ENCODE measurements at places on chromosomes 4 and X.

- peak; percentile 63 for DNase-seq
Measured at GRCh38 chrX:75156531-75156945, 455 bp upstream of the ABCB7 start.

- DNase-seq, result no peak
Measured at GRCh38 chr4:107246761-107247160, 210.6 kb upstream of the DKK2 start.

- DNase-seq, result no peak
Measured at GRCh38 chr4:166277401-166277800, 404.4 kb downstream of the TLL1 start.

- DNase-seq, result peak; percentile 27
Measured at GRCh38 chr4:181478656-181479055, 764.5 kb upstream of the TENM3 start.

- no peak for DNase-seq
Measured at GRCh38 chr4:60945641-60946040, 254.5 kb upstream of the ADGRL3 start.

DNA sequence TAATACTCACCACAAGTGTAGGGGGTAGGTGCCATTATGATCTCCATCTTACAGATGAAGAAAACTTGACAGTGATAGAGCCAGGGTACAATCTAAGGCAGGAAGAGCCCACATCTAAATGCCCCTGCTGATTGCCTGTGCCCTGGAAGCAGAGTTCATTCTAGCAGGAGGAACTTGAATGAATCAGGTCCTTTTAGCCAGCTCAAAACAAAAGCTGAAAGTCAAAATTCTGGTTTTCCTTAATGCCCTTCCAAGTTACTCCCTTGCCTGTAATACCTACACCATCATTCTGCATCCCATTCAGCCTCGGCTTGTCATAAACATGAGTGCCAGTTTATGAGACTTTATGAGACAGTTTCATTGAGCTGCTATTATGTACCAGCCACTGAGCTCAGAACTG, 89.6 kb downstream of the SCD5 start:
- DNase-seq, result no peak

DNA sequence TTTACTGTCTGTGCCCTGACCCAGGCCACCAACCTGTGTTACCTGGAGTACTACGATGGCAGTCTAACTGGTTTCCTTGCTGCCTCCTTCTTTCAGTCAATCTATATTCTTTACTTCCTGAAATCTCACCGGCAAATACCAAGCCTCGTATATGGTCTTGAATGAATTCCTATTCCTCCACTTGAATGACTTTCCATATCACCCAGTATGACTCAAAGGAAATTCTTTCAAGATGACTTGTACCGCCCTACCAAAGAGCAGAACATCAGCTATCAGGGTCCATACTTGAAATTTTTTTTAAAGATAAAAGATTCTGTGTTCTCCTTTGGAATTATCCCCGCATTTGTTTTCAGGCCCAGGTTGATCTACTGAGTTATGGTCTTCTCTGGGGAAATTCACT, 378.0 kb downstream of the AFF2 start:
- no peak for DNase-seq

- no peak for DNase-seq
Measured at GRCh38 chr4:30617836-30618235, 102.3 kb upstream of the PCDH7 start.

DNA sequence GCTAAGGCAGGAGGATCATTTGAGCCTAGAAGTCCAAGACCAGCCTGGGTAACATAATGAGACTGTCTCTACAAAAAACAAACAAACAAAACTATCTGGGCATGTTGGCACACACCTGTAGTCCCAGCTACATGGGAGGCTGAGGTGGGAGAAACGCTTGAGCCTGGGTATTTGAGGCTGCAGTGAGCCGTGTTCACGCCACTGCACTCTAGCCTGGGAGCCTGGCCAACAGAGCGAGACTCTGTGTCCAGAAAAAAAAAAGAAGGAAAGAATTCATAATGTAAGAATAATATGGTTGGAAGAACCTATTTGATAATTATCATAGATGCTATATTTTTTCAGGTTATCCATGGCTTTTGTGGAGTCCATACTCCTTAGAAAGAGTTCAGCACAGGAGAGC, 26.0 kb upstream of the DCHS2 start:
- no peak for DNase-seq

- no peak for DNase-seq
Measured at GRCh38 chrX:124820738-124821137, 474.4 kb downstream of the SH2D1A start.

DNA sequence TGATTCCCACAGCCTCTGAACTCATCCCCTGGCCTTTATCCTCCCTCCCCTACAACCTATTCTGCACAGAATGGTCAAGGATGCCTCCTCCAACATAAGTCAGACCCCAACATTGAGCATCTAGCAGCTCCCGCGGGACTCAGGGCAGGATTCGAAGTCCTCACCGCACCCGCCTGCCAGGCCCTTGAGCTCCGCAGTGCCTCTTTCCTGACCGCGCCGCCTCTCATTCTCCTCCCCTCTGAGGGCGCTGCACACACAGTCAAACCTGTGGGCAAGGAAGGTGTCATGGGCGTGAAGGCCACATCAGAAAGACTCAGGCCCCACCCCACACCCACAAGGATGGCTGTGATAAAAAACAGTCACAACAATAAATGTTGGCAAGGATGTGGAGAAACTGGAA, 84.1 kb downstream of the CPZ start:
- DNase-seq, result no peak

DNA sequence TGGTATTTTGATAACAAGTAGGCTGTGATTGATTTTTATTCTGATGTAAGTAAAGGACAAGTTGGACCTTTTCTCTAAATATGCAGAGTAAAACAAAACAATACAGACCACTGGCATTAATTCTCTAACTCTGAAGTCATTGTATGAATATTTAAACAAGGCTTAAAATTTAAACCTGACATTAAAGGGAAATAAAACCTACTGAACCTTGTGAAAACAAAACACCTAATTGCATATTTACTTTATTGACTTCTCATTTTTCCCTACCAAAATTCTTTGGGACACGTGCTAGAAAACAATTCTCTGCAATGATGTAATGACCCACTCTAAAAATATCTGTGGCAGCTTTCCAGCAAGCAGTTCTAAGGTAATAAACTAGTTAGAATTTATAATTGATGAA, 369.7 kb upstream of the TRAM1L1 start:
- DNase-seq, result no peak

- DNase-seq, result no peak
Measured at GRCh38 chr4:102543030-102543928, 42.1 kb downstream of the NFKB1 start.

DNA sequence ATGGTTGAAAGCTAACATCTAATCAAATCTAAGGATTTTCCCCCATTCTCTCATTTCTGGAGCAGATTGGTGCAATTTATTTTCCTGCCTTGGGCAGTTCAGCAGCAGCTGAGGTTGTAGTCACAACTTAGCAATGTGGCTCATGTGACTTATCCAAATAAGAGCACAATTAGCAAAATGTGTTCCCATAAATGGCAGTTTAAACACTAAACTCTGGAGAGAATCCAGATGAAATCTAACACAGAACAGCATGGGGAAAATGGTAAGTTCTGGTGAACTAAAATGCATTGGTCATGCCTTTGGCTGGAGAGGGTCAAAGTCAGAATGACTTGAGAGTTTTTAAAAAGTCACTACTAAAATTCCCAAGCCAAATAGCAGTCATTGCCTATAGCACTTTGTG, 422.6 kb upstream of the DIPK2B start:
- no peak for DNase-seq

- no peak for DNase-seq
Measured at GRCh38 chr4:105417624-105418023, 56.2 kb downstream of the PPA2 start.

- DNase-seq, result no peak
Measured at GRCh38 chrX:143580266-143580665, 55.6 kb downstream of the SLITRK4 start.

GRCh38 chr4:179325181-179325580, 1882.9 kb upstream of the AGA start:
- DNase-seq, result no peak

DNA sequence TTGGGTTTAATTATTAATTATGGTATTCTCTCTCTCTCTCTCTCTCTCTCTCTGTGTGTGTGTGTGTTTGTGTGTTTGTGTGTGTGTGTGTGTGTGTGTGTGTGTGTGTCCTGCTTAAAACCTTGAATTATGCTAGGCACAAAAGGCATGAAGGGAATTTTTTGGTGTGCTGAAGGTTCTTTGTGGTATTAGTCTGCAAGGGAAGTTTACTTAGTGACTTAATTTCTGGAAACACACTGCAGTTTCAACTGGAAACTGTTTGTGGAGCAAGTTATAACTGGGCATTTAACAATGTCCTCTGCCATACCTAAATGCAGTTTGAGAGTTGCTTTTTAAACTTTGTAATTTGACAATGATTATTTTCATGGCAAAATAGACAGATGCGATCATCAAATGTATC, 111.7 kb downstream of the FRMPD4 start:
- DNase-seq, result no peak

DNA sequence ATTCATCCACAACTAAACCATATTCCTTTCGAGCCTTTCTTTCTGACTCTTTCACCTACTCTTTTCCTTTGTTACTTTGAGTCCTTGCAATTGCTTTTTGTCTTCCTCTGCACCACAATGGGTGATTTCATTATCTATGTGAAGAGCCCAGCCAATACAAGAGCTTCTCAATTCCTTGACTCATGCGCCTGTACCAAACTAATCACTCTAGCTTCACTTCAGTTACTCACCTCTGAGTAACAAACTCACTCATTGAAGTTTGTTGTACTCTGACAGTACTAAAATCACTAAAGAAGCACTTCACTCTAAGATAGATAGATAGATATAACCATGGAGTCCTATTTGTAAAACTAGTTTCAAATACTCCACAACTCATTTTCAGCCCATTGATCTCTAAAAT, 191.7 kb upstream of the EPHA5 start:
- DNase-seq, result no peak

- DNase-seq, result no peak
Measured at GRCh38 chr4:2257361-2258081, 4.4 kb downstream of the MXD4 start.

DNA sequence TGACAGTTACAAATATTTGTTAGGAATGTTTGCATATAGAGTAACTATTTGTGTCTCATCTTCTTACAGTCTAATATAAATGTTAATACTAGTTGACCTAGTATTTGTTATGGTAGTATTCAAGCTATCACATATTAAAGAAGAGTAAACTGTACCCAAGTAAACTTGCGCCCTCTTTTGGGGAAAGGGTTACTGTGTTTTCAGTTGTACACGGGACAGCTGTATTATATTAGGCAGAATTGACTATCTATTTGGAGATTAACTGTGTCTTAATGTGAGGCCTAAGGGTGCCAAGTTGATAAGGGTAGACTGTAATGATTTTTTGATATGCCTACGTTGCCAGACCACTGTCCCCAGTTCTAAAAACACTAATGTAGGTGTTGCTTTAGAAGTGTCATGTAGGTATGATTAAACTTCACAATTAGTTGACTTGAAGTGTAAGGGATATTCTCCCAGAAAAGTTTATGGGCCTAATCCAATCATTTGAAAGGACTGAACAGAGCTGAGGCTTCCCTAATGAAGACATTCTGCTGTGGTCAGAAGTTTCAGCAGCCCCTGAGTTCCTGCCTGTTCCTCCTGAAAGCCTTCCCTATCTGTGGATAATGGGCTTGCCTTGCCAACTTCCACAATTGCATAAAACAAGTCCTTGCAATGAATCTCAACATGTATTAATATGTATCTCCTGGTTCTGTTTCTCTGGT, 172.8 kb upstream of the CXCL13 start:
- no peak for DNase-seq

DNA sequence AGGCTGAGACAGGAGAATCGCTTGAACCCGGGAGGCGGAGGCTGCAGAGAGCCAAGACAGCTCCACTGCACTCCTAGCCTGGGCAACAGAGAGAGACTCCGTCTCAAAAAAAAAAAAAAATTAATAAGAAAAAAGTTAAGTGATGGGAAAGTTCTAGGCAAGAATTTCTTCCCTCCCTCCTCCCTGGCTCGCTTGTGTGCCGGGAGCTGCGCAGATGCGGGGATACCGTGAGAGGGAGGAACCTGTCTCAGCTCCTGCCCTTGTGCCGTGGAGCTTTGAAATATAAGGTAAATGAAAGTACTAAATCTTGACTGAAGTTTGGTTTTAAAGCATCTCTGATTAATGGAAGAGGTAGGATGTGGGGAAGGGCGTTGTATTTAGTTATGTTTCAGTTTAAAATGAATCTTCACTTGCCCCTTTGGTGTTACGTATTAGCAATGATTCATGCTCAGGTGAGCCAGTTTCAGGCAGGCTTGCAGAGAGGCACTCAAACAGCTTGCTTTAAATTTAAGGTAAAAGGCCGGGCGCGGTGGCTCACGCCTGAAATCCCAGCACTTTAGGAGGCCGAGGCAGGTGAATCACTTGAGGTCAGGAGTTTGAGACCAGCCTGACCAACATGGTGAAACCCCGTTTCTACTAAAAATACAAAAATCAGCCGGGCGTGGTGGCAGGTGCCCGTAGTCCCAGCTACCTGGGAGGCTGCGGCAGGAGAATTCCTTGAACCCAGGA, 1.4 kb upstream of the UFSP2 start:
- DNase-seq, result no peak

- no peak for DNase-seq
Measured at GRCh38 chrX:70386235-70386634, 36.9 kb upstream of the GDPD2 start.

GRCh38 chr4:75343333-75343732, 170.9 kb downstream of the RCHY1 start:
- DNase-seq, result no peak

GRCh38 chr4:114264877-114265291, 285.4 kb upstream of the ARSJ start:
- DNase-seq, result no peak

DNA sequence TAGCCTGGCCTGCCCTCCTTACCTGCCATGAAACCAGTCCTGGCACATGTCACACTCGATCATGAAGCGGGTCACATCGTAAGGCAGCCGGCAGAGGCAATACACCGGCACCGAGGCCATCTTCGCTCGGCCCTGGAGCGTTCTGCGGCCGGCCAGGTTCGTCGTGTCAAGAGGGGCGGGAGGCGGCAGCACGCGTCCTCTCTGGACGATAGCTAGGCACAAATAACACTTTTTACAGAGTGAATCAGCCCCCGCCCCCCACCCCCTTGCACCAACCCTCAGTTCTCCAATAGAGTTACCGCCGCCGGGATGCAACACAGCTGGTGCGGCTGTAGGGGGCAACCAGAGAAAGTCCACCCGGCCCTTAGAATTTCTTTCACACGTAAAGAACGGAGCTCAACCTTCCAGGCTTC, 1.7 kb downstream of the PHF8 start:
- peak; percentile 42 for DNase-seq

DNA sequence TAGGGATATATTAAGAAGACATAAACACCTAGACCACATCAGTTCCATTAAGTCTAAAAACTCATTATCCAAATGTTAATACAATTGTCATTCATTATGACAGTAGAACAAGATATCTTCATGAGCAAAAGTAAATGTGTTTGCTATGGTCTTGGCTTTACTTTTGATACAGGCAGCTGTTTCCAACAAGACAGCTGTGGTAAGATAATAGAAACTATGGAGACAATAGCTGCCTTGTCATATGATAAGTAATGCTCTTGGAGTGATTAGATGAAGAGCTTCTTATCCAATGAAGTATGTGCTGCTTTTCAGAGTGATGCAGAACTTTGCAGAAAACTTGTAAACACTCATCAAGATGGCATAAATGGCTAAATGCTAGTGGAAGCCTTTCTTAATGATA, 1066.0 kb downstream of the FSTL5 start:
- DNase-seq, result no peak
